ENCODE measurements at places on chromosomes 3 and 15.
A peak's percentile ranks its signal among the peaks of the same experiment; 100 is the strongest.

GRCh38 chr3:140487566-140487965 is 190.3 kb upstream of the TRIM42 start:
- DNase-seq: no peak

DNA sequence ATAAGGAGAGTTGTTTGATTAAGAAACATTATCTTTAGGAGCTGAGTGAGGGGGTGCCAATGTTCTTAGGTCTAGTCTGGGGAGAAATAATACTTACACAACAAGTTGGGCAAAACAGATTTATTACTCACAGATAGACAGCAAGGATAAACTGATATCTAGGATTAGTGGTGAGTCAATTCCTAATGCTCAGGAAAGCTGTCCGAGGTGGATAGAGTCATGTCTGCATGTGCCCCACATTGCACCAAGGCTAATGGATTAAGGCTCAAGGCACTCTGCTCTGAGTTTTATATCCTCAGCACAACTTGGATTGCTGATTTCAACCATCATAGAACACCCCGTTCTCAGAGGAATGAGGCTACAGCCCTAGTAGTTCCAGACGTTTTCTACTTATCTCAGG is 1042.3 kb downstream of the OTOL1 start:
- DNase-seq: no peak

DNA sequence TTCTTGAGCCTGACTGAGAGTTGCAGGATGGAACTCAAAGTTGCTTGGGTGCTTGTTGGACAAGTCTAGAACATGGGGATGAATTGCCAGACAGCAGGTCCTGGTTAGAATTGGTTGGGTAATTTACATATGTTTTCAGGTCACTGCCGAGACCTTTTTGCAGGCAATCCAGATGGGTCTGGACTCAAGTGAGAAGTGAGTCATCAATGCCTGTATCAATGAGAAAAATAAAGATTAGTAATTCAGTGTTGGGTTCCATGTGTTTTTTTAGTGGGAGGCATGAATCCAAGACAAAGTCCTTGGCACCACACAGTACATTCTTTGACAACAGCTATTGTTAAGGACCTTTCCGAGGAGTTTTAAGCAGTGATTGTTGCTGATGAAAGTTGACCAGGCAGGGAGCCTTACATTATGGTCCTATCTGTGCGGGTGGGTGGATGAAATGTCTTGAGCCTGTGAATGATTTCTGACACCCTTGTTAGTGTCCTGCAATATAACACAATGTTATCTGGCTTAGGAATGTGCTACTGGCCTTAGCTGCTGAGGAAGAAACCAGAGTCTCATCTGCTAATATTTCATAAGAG is 77.7 kb downstream of the CRYGS start:
- no peak for DNase-seq

- no peak for DNase-seq
These were observed 12.3 kb upstream of the DENND4A start for GRCh38 chr15:65804252-65804931.

GRCh38 chr3:141402476-141403171 is 34.3 kb downstream of the ZBTB38 start:
- DNase-seq: peak; percentile 44

- DNase-seq: no peak
These were observed 47.4 kb downstream of the SCN5A start for GRCh38 chr3:38601956-38602550.

GRCh38 chr3:50100386-50100785 is 11.7 kb downstream of the RBM5 start:
- no peak for DNase-seq

DNA sequence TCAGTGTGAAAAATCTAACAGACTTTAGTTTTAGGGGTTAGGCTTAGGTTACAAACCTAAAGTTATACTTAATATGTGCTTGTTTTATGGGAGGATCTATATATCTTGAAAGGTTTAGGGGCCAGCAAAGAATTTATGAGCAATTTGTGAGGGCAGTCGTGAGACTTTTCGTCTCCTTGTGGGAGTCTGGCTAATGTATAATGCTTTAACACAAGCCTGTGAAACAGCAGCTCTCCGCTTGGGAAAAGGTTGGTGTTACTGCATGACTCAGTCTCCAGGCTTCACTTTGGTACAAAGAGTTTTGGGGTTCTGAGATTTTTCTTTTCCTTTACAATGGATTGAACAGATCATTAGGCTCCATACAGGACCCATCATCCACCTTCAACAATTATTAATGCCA is 79.0 kb upstream of the MFGE8 start:
- no peak for DNase-seq

DNA sequence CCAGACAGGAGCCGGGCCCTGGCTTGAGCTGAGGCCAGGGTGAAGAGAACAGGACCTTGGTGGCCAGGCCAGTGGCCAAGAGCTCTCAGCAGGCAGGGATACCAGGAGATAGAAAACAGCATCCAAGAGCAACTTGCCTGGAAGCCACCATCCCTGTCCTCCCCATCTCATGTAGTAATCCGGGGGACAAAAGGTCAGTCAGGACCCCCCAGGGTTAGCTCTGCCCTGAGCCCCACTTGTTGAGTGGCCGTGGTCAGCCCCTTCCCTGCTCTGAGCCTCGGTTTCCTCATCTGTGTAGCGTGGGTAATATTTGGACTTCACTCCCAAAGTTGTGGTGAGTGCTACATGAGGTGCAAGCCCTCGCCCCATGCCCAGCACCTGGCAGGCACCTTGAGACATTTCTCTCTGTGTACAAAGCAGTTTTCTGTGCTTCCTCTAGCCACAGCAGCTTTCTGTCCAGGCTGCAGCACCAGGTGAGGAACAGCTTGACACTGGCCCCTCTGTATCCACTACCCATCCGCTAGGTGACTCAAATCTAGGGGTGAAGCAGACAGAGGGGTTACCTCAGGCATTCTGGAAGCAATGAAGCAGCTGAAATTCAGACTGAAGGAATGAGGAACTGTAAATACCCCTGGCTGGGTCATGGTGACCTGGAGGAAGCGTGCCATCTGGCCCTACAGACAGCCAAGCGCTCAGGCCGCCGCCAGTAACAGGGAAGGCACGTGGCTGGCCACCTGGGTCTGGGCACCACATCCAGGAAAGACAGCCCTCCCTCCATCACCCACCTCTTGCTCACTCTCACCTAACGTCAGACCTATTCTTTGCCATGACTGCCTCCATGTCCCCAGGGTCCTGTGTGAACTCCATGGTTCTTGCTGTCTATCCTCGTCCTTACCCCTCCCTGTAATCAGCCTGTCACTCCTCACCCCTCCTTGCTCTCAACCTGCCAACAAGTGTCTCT is 6.7 kb downstream of the CISH start:
- no peak for DNase-seq

- no peak for DNase-seq
These were observed 34.1 kb upstream of the NMD3 start for GRCh38 chr3:161187046-161187445.

- no peak for DNase-seq
These were observed 59.6 kb downstream of the PRTG start for GRCh38 chr15:55683376-55683775.

DNA sequence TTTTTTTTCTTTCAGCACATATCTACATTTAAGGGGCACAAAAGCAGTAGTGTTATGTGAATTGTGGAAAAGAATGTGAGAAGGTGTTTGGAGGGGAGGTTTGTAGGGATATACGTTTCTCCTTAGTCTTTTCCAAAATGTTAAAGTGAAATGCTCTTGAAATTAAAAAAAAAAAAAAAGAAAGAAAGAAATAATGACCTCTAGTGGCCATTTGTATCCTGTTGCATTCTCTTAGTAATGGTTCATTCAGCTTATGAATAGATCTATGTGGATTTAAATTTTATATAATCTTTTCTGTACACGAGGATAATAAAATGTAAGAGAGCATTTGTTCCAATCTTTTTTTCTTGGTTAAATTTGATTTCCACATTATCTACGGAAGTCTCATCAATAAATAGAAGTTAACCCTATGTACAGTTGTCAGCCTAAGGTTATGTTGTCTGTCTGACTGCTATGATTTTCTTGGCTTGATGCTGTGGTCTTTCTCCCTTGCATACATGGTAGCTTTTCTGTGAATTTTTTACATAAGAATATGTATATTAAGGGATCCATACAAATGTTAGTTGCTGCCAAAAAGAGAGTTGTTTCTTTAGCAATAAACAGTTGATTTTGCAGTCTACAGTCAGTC is 1.7 kb downstream of the P2RY13 start:
- no peak for DNase-seq

DNA sequence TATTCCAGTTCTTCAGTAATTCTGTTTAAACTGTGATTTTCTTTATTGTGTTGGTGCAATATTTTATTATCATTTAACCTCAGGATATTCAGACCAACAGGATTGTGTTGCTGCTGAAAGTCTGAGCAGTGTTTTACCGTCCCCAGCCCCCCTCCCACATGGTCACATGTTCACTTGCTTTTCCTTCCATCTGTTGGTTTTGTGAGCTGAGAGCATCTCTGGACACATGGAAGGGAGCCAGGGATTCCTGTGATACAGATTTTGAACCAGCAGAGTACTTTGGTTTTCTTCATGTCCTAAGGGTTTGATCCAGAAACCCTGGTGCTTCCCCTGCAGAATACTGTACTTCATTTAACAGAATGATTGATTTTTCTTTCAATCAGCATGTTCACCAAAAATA is 11.9 kb downstream of the ARRDC4 start:
- no peak for DNase-seq

- DNase-seq: no peak
These were observed 23.2 kb downstream of the HAPLN3 start for GRCh38 chr15:88872106-88872505.

GRCh38 chr3:130457671-130458070 is 59.3 kb upstream of the COL6A6 start:
- DNase-seq: no peak

GRCh38 chr3:50656417-50657195 is 18.1 kb upstream of the DOCK3 start:
- DNase-seq: no peak

DNA sequence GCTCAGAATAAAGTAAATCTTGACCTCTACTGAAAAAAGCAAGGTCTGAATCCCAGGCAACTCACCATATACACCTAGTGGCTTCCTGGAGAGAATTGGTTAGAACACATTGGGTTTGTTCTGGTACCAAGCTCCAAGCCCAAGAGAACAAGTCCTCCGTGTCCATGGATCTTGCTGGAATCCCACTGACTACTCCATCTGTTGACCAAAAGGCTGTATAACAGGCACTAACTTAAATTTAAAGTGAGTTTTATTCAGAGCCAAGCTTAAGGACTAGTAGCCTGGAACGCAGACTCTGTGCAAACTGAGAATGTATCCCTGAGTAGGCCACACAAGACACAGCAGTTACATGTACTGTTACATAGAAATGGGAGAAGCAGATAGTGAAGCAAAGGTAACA is 342.1 kb upstream of the LRRC3B start:
- no peak for DNase-seq

- DNase-seq: no peak
These were observed 2.5 kb downstream of the CTDSPL start for GRCh38 chr3:37863949-37864822.

- no peak for DNase-seq
These were observed 319.4 kb upstream of the RASGRP1 start for GRCh38 chr15:38883987-38884386.

- DNase-seq: no peak
These were observed 65.5 kb downstream of the ARHGAP31 start for GRCh38 chr3:119359476-119360326.

DNA sequence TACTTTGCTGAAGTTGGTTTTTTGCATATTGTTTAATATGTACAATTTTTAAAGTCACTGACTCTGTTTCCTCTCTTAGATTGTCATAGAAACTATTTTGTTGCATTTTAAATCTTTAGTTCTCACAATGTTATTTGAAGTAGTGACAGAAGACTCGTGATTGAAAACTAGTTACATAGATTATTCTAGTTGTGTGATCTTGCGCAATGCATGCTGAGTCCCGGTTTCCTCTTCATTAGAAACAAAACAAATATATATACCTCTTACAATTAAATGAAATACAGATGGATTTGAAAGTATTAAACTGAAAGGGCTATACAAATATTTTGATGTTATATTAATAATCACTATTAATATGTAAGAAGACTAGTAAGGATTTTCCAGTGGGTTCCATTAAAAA is 333.0 kb downstream of the LPP start:
- DNase-seq: no peak

- no peak for DNase-seq
These were observed 8.9 kb upstream of the SPPL2A start for GRCh38 chr15:50774450-50774849.

GRCh38 chr3:55471522-55472280 is 15.4 kb downstream of the WNT5A start:
- no peak for DNase-seq

DNA sequence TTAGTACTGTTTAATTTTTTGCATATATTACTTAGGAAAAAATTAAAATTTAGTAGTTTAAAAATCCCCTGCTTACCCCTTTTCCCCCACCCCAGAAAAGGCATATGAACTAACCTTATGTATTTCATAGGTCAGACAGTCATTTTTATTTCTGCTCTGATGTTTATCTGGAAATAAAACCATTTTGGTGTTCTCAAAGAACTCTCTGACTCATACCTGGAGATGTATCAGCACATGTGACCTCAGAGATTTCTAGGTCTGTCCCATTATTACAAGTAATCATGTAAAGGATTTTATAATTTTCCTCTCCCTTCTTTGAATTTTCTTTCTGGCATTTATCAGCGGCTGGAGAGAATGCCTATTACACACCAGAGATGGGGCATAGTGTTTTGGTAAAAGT is 14.1 kb upstream of the CCR8 start:
- DNase-seq: no peak

- DNase-seq: peak; percentile 26
These were observed 3.8 kb downstream of the NRROS start for GRCh38 chr3:196643201-196643749.

- no peak for DNase-seq
These were observed 136.5 kb upstream of the RBMS3 start for GRCh38 chr3:29144361-29144760.

- no peak for DNase-seq
These were observed 232.9 kb upstream of the RGMA start for GRCh38 chr15:93321881-93322282.

GRCh38 chr3:171646357-171647133 is 163.7 kb downstream of the PLD1 start:
- DNase-seq: no peak

DNA sequence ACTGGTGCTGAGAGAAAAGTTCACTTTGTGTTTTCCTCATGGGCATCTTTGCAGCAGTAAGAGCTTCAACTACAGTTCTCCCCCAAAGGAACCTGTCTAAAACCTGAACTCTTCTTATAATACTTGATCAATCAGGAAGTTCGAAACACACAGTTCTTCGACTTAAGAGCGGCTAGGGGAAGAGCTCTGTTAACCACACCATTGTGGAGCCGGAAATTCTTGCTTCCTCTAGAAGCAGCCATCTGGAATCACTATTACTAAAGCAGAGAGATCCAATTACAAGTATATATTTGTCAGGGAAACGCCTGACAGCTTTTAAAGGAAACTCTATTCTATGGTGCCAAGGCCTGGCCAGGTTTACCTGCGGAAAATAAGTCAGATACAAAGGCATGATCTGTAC is 337.3 kb upstream of the CBLB start:
- no peak for DNase-seq

- DNase-seq: no peak
These were observed 41.7 kb downstream of the RAB27A start for GRCh38 chr15:55247766-55248427.

GRCh38 chr3:4350789-4351163 is 47.6 kb downstream of the SETMAR start:
- DNase-seq: no peak
